ENCODE measurements at places on chromosomes 1 and 21.

DNA sequence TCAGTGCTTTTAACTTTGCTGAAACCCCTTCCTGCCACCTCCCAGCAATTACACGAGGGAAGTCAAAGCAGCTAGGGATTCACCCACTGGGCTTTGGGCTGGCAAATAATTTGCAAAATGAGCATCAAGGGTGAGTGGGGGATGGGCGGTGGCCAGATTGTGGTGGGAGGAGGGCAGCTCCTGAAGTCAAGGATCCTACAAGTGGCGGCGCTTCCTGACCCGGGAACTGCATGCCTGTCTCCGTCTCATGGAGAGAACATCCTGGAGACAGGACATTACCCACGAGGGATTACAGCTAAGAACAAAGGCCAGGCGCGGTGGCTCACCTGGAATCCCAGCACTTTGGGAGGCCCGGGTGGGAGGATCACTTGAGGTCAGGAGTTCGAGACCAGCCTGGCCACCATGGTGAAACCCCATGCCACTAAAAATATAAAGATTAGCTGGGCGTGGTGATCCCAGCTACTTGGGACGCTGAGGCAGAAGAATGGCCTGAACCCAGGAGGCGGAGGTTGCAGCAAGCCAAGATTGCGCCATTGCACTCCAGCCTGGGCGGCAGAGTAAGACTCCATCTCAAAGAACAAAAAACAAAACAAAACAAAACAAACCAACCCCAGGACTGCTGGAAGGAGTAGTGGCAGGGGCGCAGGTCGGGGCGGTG lies 12.9 kb downstream of the TTC34 start:
- no peak for DNase-seq

DNA sequence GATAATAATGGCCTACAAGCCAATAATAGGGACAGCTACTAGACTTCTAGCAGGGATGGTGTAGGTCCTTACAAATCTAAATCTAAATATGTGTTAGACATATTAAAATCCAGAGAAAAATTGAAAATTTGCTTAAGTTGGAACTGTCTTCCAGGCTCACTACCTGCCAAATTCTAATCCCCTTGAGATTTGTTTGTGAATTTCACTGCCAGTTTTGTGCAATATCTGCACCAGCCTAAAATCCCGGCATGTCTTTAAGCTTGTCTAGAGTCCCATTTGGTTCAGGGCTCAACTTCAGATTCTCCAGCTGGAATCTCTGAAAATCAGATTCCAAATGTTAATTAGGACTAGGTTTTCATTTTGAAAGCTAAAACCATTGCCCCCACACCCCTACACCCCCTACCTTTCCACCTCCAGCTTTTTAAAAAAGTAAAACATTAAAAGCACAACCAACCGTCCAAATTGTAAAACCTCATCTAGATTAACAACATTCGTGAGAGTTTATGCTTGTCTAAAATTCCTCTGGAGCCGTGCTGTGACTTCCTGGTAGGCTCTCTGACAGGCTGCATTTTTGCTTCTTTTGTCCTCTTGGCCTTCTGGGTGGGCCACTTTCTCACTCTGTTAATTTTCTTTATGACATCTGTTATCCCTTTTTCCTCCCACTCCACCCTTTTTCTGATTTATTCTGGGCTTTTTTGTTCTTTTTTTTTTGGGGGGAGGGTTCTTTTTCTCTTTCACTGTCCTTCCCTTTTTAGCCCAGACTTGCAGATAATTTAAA lies 348.7 kb downstream of the PAPPA2 start:
- DNase-seq, result no peak

DNA sequence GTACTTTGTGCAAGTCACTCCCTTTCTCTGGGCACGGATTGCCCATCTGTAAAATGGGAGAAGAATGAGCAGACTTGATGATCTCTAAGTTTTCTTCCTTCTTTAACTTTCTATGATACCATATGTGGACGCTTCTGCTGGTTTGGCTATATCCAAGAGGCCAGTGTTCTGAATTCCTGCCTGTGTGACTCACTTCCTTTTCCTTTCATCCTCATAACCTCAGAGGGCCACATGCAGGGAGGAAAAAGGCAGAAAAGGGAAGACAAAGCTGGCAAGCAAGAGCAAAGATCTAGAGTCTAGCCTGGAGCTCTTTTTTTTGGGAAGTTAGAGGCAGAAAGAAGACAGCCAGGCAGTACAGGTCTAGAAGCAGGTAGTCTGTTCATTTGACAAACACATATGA lies 151.2 kb downstream of the OMA1 start:
- DNase-seq, result peak; percentile 22

DNA sequence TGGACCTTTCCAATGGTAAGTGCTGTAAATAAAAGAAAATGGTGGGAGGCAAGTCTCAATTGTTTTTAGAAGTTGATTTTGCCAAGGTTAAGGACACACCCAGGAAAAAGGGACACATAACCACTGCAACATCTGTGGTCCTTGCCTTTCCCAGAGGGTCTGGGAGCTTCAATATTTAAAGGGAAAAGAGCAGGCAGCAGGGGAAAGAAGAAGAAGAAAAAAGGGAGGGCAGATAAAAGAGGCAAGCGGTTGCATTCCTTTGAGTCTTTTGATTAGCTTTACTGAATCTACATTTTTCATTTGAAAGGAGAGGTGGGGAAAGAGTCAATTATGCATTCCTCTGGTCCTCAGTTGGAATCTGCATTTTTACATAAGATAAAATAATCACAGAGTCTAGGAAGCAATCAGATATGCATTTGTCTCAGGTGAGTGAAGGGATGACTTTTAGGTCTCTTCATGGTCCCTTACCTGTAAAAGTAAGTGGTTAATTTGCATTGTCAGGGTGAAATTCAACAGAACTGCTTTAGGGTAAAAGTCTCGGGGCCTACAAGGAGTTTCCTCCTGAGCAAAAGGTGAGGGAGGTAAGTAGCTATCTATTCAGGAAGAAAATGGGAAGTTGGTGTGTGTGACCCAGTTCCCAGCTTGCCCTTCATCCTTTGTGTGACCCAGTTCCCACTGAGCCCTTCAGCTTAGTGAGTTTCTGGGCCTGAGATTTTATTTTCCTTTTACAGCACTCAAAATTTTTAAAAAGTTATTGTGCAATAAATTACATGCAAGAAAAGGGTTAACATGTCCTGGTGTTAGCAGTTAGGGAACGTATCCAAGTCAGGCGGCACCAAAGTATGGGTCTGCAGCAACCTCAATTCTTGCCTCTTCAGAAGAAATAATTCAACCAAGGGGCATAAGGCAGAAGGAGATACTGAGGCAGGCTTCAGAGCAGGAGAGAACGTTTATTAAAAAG lies 8.6 kb upstream of the CNIH3 start:
- DNase-seq, result no peak

DNA sequence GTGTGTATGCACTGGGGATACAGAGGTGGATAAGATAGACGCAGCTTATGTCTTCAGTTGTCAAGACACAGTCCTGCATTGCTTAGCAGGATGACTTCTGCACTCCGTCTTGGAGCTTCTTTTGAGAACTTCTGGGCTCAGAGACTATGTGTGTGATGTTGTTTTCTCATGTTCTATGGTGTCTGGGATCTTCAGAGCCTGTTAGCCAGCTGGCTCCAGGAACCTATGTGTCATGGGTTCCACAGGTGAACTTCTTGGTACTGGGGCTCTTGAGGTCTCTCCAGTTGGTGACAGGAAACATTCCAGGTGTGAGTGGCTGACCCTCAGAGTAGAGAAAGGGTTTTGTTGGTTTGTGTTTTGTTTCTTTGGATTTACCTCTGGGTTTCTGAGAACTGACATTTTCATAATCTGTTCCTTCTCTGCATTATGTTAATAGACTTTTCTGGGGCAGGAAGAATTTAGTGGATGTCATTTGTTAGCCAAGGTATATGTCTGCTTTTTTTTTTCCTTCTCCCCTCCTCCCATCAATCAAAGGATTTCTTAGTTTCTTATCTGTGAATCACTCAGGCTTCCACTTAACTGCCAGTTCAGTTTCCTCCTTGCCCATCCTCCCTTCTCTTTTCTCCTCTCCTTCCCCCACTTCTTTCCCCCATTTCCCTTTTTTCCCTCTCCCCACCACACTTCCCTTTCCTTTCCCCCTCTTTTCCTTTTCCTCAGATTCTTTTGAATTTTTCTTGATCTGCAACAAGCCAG lies 18.1 kb downstream of the FGGY start:
- DNase-seq, result no peak

DNA sequence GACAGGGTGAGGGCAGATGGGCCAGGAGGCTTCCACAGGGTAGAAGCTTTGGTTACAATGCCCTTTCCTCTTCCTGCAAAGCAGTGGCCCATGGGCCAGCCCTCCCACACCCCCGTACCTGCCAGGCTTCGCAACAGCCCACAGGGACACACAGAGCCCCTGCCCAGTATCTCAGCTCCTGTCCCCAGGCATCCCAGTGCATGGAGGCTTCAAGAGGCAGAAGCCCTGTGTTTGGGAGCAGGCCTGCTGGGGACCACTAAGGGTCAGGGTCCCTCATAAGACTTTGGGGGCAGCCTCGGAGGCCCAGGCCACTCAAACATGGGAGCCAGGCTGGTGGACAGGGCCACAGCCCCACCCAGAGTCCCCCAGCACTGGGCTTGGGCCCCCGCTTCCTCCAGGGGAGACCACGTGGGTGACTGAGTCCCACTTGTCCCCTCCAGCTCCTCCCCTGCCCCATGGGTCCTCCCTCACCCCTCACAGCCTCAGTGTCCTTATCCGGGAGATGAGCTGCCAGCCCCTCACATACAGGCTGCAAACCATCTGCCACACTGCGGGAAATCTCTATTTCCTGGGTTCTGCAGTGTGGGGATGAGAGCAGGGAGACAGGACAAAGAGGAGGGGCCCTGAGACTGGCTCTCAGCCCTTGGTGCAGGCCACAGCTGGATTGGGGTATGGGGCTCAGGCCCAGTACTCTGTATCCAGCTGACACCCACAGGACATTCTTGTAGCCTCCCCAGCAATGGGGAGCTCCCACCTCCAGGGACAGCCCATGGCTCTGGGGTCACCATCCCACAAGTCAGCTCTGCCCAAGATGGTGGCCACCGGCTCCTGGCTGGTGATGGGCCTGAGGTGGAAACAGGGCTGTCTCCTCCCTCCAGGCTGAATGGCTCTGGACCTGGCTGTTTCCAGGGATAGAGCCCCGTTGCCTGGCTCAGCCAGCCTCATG lies 50.7 kb downstream of the WNT9A start:
- DNase-seq, result no peak

- no peak for DNase-seq
Measured at GRCh38 chr1:83716641-83717040, 282.3 kb downstream of the TTLL7 start.

- no peak for DNase-seq
Measured at GRCh38 chr1:173268786-173269277, 61.7 kb upstream of the TNFSF4 start.

DNA sequence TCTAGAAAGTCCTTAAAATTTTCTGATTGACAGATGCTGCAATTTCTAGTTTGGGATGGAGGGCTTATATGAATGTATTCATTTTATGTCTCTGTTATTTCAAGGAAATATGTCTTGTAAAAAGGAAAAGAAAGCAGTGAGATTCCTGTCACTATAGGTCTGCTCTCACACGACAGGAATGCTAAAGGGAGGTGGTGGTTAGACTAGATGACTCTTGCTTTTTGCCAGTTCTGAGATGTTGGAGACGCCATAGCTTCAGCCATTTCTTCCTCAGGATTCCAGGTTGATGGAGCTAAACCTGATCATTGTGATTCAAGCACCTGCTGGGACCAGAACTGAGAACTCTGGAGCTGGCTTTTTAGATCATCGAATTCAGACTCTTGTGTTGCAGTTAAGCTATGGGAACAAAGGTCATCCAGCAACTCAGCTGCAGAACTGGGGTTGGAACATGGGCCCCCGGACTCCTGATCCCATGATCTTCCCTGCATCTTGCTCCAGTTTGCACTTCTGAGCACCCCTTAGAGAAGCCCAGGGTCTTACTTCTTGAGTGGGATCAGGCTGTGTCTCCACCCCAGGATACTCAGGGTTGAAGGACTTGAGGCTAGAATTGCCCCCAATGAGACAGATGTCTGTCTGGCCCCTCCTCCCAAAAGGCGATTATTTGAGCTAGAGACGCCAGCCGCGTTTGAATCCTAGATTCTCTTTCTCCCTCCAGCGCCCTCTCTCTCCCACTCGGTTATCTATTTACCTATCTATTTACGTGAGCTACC lies 46.7 kb upstream of the FOXO6 start:
- DNase-seq, result no peak

DNA sequence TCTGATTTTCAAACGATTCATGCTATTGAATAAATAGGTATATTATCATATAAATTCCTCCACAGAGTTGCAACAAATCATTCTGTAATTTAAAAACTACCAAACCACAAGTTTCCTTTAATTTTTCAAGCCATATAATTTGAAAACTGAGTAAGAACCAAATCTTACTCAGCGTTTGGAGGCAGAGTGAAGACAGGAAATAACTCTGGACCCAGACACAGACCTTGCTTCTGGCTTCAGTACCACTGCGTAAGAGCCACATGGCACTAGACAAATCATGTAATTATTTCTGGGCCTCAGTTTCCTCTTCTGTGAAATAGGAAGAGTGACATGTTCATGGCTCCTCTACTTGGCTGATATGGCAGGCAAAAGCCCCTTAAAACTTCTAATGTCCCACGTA lies 82.4 kb downstream of the SMYD2 start:
- DNase-seq, result no peak

GRCh38 chr1:83530506-83530905 lies 468.4 kb downstream of the TTLL7 start:
- DNase-seq, result no peak

DNA sequence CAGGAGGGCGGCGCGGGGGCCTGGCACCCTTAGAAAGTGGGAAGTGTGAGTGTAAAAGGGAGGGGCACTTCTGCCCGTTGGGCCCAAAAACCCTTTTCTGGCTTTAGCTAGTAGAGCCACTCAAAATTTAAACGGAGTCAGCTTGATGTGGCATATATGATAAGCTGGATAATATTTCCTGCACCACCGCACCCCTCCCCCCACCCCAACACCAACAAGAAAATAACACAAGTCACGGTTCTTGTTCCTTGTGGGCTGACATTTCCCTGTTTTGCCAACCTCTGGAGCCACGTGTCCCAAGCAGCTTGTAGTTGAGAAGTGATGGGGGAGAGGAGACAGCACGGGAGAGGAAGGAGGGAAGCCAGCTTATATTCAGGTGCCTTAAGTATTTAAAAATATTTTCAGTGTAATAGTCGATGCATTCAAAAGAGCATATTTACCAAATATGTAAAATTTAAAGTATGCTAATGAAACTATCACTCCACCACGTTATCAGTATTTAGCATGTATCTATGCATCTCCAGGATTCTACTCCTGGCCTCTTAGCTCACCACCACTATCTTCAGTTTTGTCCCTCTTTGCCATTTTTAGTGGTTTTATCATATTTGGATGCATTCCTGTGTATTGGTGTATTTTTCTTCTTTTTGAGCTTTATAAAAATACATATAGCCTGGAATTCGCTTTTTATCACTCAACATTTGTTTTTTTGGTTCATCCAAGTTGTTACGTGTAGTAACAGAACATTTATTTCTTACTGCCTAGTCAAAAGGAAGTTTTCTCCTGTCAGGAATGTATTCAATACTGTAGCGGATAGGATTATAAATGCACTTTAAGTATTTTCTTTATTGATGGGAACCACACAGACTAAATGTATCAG lies 773 bp upstream of the DDX59 start:
- peak; percentile 61 for DNase-seq

GRCh38 chr1:66285618-66286270 lies 248.2 kb upstream of the SGIP1 start:
- DNase-seq, result no peak

GRCh38 chr21:34781526-34781925 lies 112.7 kb downstream of the CLIC6 start:
- DNase-seq, result no peak

- peak; percentile 16 for DNase-seq
Measured at GRCh38 chr1:81414488-81415015, 386.2 kb upstream of the ADGRL2 start.

Measured in inflammatory macrophage (primary cell).